ENCODE measurements at places on chromosomes 5 and 9.

GRCh38 chr5:54263447-54263846, 46.9 kb downstream of the ARL15 start:
- DNase-seq = no peak

- no peak for DNase-seq
Measured at GRCh38 chr5:6224406-6224805, 153.9 kb downstream of the MED10 start.

GRCh38 chr5:143559586-143560109, 156.2 kb upstream of the NR3C1 start:
- DNase-seq = no peak

GRCh38 chr5:139678751-139679750, 30.9 kb downstream of the CXXC5 start:
- no peak for DNase-seq

- no peak for DNase-seq
Measured at GRCh38 chr9:136354592-136355085, 8.9 kb downstream of the DNLZ start.

GRCh38 chr5:178469011-178469974, 120.9 kb downstream of the COL23A1 start:
- no peak for DNase-seq

DNA sequence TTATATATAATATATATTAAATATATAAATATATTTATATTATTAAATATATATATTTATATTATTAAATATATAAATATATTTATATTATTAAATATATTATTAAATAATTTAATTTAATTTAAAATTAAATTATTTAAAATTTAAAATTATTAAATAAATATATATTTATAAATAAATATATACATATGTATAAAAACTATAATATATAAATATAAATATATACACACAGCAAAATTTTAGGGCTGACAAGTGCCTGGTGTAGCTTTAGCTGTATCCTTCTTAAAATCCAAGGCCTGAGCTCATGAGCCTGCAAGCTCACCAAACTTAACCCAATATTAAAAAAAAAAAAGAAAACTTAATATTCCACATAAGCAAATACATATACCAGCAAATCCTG, 53.2 kb downstream of the UBAP2 start:
- DNase-seq = no peak

DNA sequence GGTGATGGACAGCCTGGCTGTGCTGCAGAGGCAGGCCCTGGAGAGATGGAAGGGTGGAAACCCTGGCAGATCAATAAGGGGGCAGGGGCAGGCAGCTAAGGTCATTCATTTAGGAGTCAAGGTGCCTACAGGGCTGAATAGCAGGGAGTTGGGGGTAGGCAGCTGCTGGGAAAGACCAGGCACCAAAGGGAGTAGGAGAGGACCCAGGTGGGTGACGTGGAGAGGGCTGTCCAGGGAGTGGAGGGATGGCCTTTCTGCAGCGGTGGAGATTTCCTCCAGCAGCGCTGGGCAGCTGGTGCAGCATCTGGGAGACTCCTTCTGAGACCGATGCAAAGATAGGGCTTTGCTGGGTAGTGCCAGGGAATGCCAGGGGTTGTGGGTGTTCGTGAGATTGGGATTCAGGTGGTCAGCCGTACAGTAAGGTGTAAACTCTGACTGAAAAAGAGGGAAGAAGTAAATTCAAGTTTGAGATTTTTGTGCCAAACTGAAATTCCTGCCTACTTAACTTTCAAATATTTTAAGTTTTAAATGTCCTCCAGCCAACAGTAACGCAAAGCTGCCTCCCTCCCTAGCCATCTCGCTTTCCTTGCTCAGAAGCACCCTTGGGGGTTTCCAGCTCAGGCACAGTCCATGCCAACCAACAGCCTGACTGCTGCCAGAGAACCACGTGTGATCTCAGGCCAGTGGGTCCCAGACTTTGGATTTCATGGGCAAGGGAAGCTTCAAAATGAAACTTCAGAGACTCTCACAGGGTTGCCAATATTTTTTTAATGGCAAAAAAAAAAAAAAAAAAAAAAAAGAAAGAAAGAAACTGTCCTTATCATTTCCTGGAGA, 18.6 kb upstream of the ANGPTL2 start:
- no peak for DNase-seq

DNA sequence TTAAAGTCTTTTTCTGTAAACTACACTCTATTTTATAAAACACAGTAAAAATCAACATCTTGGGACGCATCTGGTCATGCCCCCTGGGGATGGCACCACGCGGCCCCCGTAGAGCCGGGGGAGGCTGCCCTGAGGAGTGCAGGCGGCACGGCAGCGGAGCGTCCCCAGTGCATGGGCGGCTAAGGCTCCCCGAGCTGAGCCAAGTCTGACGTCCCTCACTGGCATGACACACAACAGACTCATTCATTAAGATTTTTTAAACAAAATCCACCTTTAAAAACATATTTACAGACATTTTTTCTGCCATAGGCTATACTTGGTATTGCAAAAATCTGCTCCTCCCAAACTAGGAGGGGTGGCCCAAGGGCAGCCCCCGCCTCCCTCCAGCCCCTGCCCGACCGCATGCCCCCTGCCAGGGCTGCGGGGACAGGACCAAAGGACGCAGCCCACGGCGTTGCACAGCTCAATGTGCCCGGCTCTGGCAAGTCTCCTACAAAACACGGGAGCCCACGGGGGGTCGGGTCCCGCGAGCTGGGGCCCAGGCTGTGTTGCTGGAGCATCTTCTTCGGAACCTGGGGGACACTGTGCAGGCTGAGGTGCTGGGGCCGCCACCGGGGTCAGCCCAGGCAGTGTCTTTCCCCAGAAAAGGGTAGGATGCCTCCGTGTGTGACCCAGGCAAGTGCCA, 11.8 kb upstream of the SEC16A start:
- DNase-seq = no peak

DNA sequence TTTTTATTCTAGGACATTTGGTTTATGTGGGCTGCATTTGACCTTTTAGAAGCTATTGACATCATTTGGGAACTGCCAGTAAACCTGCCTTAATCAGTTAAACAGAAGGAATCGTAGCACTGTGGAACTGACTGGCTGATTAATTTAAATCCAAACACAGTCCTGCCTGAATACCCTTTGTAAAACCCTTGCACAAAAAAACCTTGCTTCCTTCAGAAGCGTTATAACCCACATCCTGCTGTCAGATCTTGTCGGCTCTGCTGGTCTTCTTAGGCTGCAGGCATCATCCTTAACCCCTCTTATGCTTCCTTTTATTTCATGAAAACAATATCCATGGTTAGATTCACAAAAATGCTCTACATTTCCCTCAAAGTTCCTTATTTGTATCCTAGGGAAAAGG, 46.3 kb downstream of the PAM start:
- DNase-seq = peak; percentile 3

DNA sequence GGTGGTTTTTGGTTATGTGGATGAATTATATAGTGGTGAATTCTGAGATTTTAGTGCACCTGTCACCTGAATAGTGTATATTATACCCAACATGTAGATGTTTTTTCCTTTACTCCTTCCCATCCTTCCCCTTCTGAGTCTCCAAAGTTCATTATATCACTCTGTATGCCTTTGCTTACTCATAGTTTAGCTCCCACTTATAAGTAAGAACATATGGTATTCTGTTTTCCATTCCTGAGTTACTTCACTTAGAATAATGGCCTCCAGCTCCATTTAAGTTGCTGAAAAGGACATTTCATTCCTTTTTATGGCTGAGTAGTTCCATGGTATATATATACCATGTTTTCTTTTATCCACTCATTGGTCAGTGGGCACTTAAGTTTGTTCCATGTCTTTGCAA, 161.6 kb upstream of the CD180 start:
- DNase-seq = no peak

- no peak for DNase-seq
Measured at GRCh38 chr5:34411470-34412346, 244.4 kb upstream of the RAI14 start.

GRCh38 chr5:160492565-160492964, 70.9 kb downstream of the PTTG1 start:
- DNase-seq = no peak

DNA sequence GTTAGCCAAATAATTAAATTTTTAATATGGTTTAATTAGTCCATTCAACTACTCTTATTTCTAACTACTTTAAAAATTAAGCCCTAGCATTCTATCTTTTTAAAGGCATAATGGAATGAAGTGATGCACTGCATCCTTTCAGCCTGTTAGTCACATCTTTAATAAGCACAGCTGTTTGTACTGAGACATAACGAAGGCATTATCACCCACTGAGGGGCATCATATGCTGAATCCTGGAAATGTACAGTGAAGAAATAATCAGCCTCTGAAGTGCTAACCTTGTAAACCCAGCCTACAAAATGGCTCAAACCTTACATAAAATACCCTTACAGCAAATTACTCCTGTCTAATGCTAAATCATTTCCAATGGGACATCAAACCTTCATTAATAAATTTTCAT, 33.1 kb downstream of the EPB41L4A start:
- DNase-seq = no peak

- no peak for DNase-seq
Measured at GRCh38 chr5:60230456-60230855, 336.9 kb upstream of the PDE4D start.

Measured in effector CD4-positive, alpha-beta T cell (primary cell).